HEK293T (cell line): ENCODE measurements at places on chromosomes 1 and 21.

DNA sequence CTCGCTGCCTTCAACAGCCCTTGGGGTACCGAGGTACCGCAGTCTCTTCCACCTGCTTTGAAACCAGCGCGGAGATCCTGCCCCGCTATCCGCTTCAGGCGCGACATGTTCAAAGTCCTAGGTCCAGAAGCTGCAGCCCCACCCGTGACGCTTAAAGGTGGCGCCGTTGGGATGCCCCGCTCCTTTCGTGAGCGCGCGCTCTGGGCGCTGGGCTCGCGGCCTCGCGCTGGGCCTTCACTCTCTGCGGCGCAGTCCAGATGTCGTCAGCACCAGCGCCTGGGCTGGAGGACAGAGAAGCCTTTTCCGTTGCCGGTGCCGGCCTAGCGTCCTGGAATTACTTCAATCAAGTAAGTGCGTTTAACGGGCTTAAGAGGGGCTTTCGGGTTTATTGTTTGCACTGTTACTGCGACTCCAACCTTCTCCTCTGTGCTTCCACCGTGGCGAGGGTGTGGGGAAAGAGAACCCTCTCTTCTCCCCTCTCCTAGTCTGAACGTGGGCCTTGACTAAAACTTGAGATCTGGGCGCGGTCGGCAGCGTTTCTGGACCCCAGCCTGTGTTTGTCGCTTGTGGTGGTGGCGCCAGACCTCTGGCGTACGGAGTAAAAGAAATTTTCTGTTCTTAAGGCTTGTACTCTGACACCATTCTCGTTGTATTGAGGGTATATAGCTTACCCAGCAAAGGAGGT lies at the start of gene LRRC40:
TSS of gene LRRC40 (minus strand) at position 146 of the 685 bp plus-strand sequence. CDS start at position 107, 39 bp downstream.
- DNase-seq = peak; percentile 98

DNA sequence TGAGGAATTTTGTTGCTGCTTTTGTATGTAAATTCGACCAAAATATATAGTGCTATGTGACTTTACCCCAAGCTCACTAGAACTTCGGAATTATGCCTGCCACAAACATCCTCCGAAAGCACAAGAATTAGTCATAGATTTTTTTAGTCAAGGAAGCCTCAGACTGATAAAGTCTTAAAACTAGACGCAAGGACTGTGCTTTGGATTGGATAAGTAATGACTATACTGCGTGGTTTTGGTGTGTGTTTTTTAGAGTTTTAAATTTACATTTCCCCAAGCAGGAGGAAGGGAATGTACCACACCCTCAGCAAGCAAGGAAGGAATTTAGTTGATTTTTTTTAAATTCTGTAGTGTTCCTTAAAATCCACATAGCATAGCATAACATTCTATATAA lies 10.3 kb downstream of the WLS start:
- DNase-seq = no peak

DNA sequence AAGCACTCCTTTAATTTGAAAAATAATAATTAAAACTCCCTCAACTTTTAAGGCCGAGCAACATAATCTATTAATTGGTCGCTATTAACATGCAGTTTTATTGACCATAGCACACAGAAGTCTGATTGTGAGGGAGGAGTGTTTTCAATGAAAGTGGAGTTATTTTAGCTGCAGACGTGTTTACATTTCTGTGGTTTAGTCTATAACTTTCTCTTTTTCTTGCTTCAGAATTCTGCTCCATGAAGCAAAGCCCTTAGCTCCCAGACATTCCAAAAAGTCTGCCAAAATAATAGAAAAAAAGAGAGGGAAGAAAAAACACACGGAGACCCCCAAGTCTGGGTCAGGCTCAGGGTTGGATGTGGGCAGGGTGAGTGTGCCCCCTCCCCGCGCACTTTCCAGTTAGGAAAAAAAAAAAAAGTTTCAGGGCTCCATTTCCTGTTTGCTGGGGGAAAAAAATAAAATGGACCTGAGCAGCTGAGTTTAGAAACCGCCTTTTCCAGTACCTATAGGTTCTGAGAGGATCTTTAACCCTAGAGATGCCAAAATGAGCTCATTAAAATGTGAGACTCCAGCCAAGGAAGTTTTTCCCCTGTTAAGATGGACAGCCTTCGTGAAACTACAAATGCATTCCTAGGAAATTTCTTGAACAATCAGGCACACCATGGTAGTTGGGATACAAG lies 143.7 kb upstream of the ETS2 start:
- DNase-seq = no peak

DNA sequence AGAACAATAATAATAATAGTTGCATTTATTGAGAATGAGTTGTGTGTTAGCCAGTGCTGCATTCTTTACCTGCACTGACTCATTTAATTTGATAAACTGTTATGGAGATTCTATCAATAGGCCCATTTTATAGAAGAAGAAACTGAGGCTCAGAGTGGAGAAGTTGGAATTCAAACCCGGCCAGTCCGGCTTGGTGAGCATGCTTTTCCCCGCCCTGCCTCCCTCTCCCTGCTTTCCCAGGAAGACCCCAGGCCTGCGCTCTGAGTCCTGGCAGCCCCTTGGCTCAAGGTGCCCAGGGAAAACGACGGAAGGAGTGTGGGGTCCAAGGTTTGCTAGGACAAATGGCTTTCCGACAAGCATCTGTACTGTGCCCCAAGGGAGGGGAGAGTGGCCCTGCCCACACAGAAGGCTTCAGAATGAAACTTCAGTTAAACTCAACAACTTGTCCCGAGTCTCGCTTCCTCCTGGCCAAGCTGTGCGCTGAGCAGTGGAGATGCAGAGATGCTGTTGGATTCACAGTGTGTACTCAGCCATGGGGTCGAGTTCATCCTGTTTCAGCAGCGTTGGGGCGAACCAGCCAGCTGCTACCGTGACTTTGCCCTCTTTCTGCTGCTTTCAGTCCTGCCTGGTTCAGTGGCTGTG lies 23.3 kb upstream of the PADI6 start:
- no peak for DNase-seq

GRCh38 chr21:22575165-22575584 lies 1577.0 kb downstream of the NCAM2 start:
- peak; percentile 59 for DNase-seq

- no peak for DNase-seq
Measured at GRCh38 chr1:221937155-221937953, 195.5 kb upstream of the DUSP10 start.

DNA sequence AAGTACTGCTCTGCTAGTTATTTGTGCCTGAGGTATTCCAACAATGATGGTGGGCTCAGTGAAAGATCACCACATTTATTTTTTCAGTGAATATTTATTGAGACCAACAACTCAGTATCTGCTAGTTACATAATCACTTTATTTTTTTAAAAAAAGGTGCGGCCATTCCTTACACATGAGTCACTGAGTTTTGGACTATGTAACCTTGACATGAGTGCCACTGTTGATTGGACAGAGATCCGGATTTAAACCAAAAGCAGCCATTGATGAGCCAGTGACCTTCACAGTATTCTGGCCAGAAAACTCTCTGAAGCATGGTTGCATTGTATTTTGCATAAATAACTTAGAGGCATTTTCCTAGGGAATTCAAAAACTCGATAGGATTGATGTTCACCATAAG lies 79.5 kb downstream of the NUF2 start:
- DNase-seq = no peak
